Stimulated activated CD8-positive, alpha-beta memory T cell treated with anti-CD3 and anti-CD28 coated beads, Interleukin-12 subunit alpha, Interleukin-12 subunit beta, amount 100 ng/mL, for 1 hour (primary cell): ENCODE measurements at places on chromosomes 11 and 22.

DNA sequence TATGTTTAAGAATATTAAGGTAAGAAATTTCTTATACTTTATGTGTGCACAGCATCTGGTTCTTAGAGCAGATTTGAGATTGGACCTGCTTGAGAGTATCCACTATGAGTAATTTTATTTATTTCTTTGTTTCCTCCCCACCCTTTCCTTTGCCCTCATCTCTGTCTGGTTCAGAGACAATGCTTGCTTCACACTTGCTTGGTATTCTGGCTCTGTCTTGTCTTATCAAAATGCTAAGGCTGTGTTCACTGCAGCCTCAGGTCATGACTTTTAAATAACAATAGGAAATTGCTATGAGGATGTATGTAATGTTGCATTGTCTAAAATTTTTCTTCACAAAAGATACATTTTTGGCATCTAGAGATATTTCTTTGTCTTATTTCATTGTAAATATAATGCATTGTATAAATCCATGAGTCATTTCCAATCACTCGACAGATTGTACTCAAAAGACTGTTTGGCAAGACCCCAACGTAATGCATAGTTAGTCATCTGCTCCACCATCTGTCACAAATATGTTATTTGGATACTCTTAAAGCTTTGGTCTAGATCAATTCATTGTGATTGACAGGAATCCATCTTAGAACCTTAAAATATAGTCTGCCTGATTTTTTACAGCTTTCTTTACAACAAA is 395.7 kb downstream of the AASDHPPT start:
- DNase-seq, result no peak

DNA sequence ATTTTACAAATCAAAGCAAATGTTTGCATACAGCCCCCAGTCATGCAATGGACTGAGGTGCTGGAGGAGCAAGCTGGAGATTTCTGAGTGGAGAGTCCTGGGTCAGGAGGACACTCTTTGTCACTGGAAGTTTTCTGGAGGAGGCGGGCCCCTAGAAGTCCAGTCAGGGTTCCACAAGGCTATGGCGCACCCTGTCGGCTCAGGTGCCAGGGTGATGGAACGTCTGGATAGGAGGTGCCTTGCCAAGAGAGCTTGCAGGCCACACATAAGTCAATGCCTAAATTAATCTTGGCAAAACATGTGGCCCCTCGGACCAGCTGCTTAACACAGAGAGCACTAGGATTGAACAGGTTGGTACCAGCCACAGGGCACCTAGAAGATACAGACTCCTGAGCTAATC is 174.7 kb upstream of the CADM1 start:
- no peak for DNase-seq

- DNase-seq, result no peak
These were observed 23.2 kb downstream of the CAPN1 start for GRCh38 chr11:65204646-65205601.

GRCh38 chr22:20156611-20157429 is 6.0 kb upstream of the CCDC188 start:
- peak; percentile 86 for DNase-seq

GRCh38 chr11:127462065-127462344 is 461.4 kb upstream of the KIRREL3 start:
- no peak for DNase-seq

DNA sequence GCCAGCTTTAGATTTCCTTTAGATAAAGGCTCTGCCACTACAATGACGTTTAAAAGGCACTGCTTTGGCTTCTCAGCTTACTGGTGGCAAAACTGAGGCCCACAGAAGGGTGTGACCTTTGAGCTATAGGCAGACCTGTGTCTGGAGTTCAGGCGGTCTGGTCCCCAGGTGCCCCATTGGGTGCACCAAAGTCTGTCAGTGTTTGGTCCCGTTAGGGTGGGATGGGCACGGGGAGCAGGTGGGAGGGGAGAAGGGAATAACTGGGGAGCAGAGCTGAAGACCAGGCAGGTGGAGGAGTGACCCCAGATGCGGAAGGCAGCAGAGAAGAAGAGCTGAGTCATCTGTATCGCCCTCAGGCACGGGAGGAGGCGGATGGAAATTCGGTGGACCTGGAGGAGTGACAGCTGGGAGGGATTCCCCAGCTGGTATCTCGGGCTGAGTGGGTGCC is 45.3 kb upstream of the GCAT start:
- no peak for DNase-seq

DNA sequence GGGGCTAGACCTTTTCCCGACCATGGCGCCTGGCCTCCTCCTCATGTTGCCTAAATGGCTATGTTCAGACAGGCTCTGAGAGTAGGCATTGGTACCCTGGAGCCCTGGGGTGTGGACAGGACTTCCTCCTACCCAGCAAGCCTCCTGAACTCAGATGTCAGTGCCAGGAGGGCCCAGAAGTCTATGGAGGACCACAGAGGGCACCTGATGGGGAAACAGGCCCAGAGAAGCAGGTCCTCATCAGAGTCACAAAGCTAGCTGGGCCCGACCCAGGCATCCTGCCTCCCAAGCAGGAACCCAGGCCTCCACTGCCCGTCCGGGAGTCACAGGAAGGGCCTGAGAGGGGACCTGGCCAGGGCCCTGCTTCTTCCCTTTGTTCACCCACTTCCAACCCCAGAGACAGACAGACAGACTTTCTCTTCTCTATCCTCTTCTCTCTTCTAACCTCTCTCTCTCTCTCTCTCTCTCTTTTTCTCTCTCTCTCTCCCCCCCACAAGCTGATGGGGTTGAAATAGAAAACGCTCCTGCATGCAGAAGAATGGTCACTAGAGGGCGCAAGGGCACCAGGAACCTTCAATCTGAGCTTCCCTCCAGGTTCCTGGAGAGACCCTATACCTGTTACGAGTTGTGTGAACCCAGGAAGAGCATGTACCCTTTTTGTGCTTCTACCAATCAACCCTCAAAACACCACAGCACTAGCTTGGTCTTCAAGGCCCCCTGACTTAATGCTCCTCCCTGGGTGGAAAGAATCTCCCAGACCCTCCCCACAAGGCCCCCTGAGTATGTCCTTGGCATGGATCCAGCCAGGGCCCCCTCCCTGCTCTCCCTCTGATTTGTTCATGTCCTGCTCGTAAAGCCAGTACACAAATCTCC is 27.1 kb downstream of the ARAP1 start:
- peak; percentile 74 for DNase-seq

GRCh38 chr11:66002648-66003225 is 434 bp downstream of the BANF1 start:
- DNase-seq, result no peak

DNA sequence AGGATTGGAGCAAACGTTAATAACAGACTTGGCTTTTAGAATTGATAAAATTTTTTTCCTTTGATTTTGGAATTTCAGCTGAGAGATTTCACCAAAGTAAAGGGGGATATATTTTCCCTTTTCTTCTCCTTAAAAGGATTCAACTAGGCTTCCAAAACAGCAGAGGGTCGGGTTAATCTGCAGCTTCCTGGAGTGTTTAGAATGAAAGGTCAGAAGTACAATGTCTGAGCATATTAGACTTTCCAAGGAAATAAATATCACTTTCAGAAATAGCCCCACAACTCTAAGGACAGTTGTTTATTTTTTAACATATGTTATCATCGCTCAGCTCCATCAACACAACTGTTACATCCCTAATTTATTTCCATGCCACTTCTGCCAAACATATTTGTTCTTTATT is 1532.9 kb upstream of the RAG2 start:
- DNase-seq, result no peak

DNA sequence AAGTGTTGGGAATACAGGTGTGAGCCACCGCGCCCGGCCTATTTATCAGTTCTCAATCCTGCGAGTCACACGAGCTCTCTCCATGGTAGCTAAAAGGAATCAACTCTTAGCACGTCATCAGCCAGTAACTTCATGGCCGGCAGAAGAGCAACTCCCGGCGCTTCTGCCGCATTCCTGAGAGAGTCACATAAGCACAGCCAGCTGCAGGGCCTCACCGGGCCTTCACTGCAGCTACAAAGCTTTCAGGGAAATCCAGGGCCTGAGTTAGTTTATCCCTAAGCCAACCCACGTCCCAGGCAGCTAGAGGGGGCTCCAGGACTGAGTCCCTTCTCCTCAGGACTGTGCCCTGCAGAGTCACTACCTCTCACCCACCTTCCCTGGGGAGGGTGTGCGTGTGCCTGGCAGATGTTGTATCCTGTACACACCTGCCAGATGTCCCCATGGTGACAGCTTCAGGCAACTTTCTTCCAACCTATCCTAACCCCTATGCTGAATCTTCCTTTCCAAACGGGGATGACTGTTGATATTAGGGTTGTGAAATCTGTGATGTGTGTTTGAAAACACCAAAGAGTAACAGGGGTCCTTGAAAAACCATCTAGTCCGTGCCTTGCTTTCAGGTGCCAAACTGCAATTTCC is 45.9 kb upstream of the ARFGAP3 start:
- DNase-seq, result no peak

- no peak for DNase-seq
These were observed 119.2 kb downstream of the FEZ1 start for GRCh38 chr11:125376856-125377255.

- DNase-seq, result no peak
These were observed 34.3 kb downstream of the TREH start for GRCh38 chr11:118645066-118645715.

GRCh38 chr22:39422721-39423120 is 23.1 kb downstream of the TAB1 start:
- no peak for DNase-seq

DNA sequence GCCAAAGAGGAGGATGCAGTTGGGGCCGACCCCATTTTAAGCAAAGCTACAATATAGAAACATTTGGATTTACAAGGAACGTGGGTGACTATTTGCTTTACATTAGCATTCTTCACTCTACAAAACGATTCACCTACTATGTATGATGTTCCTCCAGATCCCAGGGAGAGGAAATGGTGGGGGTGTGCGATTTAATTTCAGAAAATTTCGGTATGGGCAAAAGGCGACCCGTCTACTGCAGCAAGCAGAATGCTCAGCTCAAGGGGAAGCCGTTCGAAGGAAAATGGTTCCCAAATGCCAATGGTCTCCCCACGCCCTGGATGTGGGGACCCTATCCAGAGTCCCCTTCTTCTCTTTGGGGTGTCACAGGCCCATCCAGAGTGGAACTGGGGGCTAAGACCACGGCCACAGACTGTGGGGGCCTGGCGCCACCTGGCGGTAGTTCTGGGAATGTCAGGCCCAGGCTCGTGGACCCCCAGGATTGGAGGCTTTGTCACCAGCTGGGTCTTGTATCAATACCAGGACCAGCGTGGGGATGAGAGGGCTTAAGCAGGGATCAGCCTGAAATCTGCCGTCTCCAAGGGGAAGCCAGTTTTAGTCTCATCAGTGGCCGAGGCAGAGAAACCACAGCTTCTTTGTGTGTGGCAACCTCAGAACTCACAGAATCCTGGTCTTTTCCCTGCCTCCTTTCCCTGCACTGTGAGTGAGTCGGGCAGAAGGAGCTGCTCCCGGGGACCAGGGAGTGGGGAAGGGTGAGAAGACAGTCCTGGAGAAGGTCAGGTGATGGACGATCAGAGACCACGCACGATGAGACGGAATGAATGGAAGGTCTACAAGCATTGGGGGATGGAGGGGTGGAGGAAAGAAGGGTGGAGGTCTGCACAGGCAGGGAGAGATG is 8.4 kb downstream of the LRRC10B start:
- DNase-seq, result peak; percentile 48

DNA sequence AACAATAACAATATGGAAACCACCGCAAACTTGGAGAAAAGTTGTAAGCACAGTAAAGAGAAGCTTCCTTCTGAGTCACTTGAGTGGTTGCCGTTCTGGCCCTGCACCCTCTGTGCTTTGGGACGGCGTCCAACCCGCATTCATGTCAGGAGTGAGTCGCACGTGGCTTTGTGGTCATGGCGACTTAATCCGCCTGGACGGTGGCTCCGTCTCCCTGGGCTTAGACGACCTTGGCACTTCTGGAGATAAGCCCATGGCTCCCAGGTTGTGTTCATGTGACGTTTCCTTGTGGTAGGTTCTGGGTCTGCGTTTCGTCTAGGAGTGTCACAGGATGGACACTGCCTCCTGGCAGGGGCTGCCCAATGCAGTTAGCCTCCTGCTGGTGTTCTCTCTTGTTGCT is 40.5 kb downstream of the TPCN2 start:
- no peak for DNase-seq
